GM06990 (cell line): ENCODE measurements at places on chromosomes 13 and 19.

- DNase-seq: no peak
Measured at GRCh38 chr13:78376033-78376432, 227.3 kb downstream of the POU4F1 start.

DNA sequence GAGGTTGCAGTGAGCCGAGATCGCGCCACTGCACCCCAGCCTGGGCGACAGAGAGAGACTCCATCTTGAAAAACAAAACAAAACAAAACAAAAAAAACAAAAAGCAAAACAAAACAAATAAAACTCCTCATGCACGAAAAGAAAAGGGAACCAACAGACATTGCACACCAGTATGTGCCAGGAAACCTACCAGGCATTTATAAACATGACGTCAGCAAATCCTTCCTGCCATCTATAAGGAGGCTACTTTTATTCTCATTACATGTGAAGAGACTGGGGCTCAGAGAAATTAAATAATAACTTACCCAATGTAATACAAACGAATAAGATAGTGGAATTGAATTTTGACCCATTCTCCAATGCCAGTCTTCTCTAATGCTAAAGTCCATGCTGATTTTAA lies 197.2 kb downstream of the NUFIP1 start:
- DNase-seq: no peak

- no peak for DNase-seq
Measured at GRCh38 chr13:34247596-34247995, 429.6 kb downstream of the RFC3 start.

GRCh38 chr19:51784922-51785690 lies 9.9 kb upstream of the FPR3 start:
- peak; percentile 25 for DNase-seq

DNA sequence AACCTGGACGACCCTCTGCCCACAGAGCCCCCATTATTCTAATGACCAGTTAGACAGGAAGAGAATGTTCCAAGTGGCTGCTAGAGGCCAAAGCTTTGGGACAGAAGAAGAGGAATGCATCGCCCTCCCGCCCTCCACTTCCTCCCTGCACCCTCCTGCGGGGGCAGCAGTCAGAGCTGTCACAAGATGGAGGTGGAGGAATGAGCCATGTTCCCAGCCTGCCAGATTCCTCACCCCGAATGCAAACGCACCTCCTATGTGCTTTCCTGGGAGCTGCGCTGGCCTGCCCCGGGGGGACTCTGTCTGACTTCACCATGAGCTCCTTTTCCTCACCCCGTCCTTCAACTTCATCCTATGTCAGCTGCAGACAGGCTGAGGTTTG lies 1.7 kb downstream of the YJEFN3 start:
- DNase-seq: no peak

GRCh38 chr13:44401577-44401976 lies 28.0 kb downstream of the SERP2 start:
- no peak for DNase-seq

DNA sequence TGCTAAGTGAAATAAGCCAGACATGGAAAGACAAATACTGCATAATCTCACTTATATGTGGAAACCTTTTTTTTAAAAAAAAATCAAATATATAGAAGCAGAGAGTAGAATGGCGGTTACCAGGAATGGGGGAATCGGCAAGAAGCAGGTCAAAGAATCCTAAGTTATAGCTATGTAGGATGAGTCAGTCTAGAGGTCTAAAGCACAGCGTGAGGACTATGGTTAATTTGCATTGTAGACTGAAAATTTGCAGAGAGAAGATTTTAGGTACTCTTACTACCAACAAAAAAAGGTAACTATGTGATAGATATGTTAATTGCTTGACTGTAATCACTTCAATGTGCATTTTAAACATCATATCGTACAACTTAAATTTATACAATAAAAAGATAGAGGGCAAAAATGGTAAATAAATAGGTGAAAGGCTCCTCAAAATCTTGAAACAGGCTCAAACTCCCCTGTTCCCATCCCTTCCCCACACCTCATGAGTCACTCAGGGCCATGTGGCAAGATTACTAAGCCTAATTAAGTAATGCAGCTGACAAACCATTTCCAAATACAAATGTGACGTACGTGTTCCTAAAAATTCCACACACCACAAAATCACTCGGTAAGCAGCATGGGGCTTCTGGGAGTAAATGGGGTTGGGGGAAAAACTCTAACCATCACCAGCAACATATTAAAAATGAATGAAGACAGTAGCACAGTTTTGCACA lies 159.0 kb downstream of the USP12 start:
- no peak for DNase-seq

DNA sequence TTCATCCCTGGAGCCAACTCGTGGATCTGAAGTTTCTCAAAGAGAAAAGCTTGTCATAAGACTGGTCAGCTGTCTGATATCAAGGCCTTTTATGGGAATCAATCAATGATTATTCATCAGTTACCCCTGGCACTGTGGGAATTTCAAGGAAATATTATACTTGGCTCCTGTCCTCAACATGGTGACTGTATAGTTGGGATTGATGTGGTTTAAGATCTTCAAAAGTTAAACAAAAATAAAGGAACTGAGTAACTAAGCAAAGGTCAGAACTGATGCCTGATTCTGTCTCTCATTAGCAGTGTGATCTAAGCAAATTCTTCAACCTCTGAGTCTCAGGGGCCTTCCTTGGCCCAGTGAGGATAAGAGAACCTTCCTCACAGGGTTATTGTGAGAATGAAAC lies 22.2 kb upstream of the SERPINE3 start:
- no peak for DNase-seq

DNA sequence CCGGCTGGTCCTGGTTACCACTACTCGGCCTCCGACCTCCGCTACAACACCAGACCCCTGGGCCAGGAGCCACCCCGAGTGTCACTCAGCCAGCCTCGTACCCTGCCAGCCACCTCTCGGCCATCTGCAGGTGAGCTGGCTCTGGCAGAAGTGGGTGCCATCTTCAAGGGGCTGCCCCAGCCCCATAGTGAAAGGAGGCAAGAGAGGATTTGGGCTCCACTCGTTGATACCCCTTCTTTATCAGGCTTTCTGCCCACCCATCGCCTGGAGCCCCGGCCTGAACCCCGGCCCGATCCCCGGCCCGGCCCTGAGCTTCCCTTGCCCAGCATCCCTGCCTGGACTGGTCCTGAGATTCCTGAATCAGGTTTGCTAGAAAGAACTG lies 7.1 kb downstream of the LTBP4 start:
- no peak for DNase-seq

DNA sequence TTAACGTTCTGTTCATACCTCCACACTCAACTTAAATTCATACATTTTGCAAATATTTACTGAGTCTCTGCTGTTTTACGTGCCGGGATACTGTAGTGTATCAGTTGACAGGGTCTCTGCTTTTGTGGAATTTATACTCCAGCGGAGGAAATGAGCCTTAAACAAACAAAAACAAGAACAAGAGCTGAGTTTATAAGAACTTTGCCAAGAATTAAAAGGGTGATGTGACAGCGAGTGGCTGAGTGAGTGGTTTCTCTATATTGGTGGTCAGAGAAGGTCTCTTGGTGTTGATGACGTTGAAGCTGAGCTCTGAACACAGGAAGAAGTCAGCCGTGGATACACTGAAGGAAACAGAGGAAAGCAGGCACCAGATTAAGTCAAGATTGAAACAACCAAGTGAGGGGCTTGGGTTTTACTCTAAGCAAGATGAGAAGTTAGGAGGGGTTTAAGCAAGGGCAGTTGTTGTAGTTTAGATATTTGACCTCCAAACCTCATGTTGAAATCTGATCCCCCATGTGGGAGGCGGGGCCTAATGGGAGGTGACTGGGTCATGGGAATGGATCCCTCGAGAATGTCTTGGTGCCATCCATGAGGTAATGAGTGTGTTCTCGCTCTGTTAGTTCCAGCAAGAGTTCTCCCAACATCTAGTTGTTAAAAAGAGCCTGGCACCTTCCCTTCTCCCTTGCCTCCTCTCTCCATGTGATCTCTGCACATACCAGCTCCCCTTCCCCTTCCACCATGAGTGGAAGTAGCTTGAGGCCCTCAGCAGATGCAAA lies 248.3 kb downstream of the DCLK1 start:
- DNase-seq: no peak

DNA sequence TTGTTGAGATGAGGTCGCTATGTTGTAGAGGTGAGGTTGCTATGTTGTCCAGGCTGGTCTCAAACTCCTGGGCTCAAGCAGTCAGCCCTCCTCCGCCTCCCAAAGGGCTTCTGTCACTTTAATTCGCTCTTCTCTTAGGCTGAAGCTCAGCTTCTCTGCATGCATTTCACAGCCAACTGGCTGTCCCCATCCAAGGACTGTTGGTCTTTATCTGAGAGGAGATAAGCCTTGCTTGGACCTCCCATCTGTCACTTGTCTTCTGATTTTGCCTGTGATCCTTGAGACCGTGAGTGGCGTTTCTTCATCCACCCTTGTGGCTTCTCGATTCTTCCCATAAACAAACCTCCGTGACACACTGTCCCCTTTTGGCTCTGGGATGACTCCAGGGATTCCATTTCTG lies 24.4 kb downstream of the CERS1 start:
- DNase-seq: no peak

GRCh38 chr13:44543369-44543768 lies 32.8 kb downstream of the TSC22D1 start:
- DNase-seq: no peak

- DNase-seq: no peak
Measured at GRCh38 chr13:52677823-52678222, 25.2 kb downstream of the SUGT1 start.

- no peak for DNase-seq
Measured at GRCh38 chr13:32423592-32423991, 4.3 kb downstream of the N4BP2L1 start.

GRCh38 chr13:94710065-94710781 lies 2.1 kb downstream of the SOX21 start:
- DNase-seq: no peak

DNA sequence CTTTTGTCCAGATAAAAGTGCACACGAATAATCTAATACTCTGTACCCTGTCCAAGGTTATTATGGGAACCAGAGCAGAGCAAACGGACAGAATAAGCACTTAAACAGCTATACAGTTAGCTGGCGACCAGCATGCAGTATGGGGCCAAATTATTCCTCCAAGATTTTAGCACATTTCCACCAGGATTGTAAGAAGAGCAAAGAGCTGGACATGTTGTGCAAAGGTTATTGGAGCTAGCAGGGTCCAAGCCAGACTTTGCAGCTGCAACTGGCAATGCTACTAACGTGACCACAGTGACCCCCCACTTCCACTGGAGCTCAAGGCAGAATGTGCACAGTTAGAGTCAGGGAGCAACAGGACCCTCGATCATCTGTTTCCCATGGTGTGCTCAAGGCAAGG lies 89.9 kb downstream of the COL4A1 start:
- DNase-seq: no peak

DNA sequence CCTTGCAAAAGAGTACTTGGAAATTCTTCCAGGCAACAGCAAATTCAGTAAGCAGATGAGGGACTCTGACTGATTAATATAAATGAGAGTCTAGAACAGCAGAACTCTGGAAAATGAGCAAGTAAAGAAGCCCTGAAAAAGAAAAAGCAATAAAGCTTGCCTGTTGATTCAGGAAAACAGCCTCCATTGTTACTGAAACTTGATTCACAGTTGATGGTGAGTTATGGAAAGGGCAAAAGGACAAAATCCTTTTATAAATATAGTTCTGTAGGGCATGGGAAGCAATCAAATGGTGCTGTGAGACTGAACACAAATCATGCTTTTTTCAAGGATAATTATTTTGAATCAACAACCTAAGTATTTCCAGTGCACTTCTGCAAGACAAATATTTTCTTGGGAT lies 67.7 kb downstream of the IRS2 start:
- no peak for DNase-seq

- no peak for DNase-seq
Measured at GRCh38 chr19:13861392-13861713, 15.6 kb upstream of the NANOS3 start.

DNA sequence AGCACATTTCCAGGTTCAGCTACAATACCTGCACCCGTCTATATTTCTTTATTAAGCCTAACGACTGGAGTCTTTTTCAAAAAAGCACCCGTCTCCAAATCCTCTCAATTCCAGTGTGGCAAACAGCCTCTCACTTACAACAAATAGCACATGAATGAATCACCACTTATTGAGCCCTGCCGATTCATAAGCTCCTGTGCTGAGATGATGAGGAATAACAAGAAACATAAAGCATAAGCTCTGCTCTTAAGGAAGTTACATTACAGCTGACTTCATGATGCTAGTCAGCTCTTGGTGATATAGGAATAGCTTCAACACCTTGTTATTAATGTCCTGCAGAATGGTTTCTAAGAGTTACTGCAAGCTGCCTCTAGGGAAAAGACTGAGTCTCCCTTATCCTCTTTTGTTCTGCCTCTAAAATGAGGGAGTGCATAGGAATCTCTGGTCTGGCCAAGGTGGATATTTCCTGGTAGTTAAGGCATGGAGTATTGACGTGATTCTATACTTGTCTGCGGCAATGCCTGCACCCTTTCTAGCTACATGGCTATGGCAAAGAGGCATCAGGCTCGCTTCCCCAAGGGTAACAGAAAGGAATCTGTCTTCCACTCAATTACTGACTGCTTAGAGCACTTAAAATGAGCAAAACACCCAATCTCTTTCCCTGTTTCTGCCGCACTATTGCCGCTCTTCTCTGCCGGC lies 195.7 kb downstream of the KLF12 start:
- DNase-seq: no peak

- DNase-seq: no peak
Measured at GRCh38 chr19:14237014-14237941, 31.3 kb upstream of the ADGRL1 start.

DNA sequence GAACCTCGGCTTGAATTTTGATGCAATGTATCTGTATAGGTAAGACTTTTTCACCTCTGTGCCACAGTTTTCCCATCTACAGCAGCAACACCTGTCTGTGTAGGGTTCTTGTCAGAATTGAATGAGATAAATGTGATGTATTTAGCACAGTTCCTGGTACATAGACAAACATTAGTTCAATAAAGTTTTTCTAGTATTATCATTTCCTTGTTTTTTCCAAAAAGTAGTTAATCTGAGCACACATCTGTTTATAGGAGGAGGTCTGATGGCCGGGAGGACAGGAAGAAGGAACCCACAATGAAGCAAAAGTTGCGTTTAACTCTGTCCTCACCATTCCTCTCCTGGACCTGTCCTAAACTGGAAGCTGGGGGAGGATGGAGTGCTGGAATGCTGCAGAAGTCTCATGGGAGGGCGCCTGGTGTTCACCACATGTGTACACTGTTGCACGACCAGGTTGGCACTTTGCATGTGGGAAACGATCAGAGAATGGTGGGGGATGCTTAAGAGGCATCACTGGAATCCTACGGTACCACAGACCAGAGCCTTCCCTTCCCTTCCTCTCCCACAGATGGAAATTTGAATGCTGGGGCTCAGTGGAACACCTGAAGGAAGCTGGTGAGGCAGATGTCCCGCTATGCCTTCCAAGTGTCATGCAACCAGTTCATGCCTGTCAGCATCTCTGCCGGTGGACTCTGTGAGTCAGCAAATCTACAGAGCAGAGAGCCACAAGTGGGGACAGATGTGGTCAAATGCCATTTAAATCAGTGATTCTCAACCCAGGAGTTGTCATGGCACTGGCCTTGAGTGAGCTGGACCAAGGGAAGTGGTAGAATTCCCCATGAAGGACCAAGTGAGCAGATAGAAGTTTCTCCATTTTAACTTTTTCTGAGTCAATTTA lies 315.6 kb downstream of the DLEU7 start:
- no peak for DNase-seq

- DNase-seq: no peak
Measured at GRCh38 chr13:33172400-33172799, 113.2 kb downstream of the STARD13 start.

GRCh38 chr13:37636701-37637100 lies 38.1 kb upstream of the POSTN start:
- no peak for DNase-seq

- DNase-seq: no peak
Measured at GRCh38 chr19:4264812-4265211, 14.3 kb upstream of the SHD start.
